Stimulated activated CD8-positive, alpha-beta memory T cell treated with anti-CD3 and anti-CD28 coated beads, Interleukin-15, amount 100 ng/mL, for 48 hours (primary cell): ENCODE measurements at places on chromosomes 1 and 21.

DNA sequence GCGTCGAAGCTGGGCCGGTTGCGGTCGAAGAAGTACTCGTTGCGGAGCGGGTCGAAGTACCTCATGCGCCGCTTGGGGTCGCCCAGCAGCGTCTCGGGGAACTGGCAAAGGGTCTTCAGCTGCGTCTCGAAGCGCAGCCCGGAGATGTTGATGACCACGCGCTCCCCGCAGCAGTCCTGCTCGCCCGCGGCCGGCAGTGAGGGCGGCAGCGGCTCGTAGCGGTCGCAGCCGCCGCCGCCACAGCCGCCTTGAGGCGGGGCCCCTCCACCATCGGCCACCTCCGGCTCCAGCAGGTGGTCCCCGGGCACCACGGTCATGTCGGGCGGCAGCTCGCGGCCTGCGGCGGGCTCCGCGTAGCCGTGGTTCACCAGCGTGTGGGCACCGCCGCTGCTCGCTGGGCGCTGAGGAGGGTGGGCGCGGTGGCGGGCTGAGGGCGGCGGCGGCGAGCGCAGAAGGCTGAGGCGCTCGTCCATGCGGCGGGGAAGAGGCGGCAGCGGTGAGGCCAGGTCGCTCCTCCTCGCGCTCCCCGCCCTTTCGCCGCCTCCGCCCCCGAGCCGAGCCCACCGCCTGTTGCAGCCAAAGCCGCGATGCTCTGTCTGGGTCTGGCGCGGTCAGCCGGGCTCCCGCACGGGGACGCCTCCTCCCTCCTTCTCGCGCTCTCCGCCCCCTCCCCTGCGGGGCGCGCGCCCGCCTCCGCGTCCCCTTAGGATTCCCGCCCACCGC lies at the start of gene KCNA3:
Gene KCNA3, minus strand, starts transcription at position 604 of the 723 bp plus-strand sequence. Its CDS starts 131 bp downstream, at position 473.
- peak; percentile 57 for DNase-seq

GRCh38 chr1:216176970-216177369 lies 246.3 kb downstream of the USH2A start:
- DNase-seq: no peak

GRCh38 chr1:185732951-185733350 lies 1.2 kb upstream of the HMCN1 start:
- no peak for DNase-seq

DNA sequence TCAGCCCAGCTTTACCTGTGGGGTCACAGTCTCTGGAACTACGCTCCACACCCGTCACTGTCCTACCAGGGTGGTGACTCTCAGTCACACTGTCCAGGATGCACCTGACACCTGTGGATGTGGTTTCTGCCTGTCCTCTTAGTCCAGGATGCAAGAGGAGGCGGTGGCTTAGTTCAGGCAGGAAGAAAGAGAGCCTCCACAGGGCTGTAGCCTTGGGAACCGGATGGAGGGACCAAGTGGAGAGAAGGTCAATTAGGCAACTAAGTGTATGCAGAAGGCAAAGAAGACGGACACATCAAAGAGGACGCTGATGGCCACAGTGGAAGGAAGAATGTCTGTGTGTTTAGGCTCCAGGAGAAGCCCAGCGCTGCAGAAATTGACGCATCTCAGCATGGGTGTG lies 153.9 kb upstream of the IRF2BP2 start:
- DNase-seq: no peak

DNA sequence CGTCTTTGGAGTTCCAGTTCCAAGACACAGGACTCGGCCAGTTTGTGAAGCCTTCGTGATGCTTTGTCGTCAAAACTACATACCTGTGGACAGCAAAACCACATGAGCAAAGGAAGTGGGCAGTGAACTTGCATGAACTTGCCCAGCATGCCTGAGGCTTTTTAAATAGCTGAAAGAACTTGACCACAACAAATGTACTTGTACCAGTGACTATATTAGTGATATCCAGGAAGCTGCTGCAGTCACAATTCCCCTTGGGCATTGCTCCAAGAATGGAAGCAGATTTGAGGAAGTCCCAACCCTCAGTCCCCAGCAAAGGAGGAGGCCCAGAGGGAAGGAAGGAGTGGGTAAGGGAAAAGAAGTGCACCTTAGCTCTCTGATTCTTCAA lies 2.6 kb downstream of the FUCA1 start:
- no peak for DNase-seq

GRCh38 chr1:160366731-160367515 lies at the start of gene NHLH1:
TSS of gene NHLH1 (plus strand) at chr1:160367071. CDS start at chr1:160370732, 3,661 bp downstream.
- no peak for DNase-seq

DNA sequence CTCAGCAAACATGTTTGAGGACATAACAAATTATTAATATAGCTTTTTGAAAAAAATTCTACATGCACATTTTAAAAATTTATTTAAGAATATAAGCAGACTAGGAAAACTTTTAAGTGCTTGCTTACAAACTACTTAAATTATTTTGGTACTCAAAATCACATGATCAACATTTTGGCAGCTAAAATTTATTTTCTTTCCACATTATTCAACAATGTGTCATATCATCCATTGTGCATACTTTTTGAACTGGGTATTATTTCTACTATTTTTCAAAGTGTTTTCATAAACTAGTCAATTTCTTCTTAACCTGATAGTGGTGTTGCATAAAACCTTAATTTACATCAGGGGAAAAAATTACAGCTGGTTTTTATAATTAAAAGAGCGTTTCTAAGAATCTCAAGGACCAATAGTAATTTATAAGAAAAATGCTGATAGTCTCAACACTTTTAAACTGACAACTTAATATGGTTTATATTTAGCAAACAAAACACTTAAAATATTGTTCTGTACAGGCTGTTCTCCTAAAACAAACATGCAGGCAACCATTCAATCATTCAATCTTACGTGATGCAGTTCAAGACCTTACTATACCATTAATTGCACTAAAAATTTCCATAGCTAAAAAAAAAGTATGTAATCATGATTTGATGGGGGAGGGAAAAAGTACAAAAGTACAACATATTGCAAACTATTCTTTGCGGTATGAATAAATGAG lies 105.0 kb downstream of the GPATCH2 start:
- no peak for DNase-seq

GRCh38 chr21:34363733-34364132 lies at the start of gene KCNE2:
TSS of gene KCNE2 (plus strand) at chr21:34364006. CDS start at chr21:34370479, 6,473 bp downstream.
- DNase-seq: no peak

GRCh38 chr1:5456090-5456811 lies 536.0 kb downstream of the NPHP4 start:
- DNase-seq: no peak

- no peak for DNase-seq
Measured at GRCh38 chr1:54487571-54488050, 60.4 kb upstream of the ACOT11 start.

DNA sequence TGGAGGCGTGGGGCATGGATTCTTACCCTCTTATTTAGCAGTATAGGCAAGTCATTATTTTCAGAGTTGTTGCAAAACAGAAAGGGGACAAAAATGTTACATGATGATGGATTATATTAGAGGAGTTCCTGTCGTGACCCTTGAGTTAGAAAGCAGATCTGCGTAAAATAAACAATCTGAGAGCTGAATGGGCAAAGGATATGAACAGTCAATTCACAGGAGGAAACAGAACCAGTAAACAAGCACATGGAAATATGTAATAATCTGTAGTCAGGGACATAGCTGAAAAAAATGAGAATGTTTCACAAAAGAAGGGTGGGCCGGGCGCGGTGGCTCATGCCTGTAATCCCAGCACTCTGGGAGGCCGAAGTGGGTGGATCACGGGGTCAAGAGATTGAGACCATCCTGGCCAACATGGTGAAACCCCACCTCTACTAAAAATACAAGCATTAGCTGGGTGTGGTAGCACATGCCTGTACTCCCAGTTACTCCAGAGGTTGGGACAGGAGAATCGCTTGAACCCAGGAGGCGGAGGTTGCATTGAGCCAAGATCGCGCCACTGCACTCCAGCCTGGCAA lies 20.9 kb downstream of the RCAN1 start:
- DNase-seq: no peak

GRCh38 chr1:23964790-23965740 lies 5.4 kb downstream of the PNRC2 start:
- no peak for DNase-seq

DNA sequence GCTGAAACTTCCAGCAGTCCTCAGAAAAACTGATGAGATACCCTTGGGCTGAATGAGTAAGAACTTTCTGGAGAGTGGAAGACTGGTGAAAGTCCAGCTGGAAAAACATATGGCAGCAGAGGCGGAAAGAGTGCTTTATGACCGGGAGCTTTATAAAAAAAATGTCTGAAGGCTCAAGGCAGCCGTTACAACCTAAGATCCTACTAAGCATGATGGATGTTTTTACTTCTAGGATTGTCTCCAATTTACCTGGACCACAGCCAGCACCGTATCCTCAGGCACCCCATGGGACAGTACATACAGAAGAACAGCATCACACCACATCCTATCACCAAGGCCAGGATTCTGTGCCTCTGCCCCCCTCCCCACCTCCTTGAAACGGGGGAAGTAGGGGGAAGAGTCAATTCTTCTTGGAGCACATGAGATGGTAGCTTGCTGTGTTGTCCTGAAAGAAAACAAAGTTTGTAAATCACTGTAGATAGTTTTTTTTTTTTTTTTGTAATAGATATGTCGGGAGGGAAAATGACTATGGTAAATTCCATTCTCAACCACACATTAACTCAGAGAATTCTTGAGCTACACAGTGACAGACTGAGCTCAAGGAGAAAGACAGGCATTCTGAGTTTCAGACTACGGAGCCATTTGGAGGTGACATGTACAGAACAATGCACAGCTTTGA lies 11.8 kb upstream of the IRF2BP2 start:
- no peak for DNase-seq

DNA sequence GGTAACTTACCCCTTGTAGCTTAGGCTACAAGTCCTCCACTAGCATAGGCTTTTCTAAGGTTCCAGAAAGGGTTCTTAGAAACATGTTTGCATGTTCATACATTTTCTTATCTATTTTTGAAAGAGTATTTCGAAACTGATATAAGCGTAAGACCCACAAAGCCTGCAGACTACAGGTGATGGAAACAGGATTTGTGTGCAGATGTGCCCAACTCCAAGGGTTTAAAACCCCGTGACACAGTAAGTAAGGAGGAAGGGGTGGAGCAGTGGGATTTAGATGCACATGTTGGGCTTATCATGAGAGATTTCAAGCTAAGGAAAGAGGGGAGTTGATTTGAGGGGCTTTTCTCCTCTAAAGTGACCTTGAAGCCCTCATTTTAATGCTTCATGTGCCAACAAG lies 164.7 kb downstream of the LTN1 start:
- no peak for DNase-seq

DNA sequence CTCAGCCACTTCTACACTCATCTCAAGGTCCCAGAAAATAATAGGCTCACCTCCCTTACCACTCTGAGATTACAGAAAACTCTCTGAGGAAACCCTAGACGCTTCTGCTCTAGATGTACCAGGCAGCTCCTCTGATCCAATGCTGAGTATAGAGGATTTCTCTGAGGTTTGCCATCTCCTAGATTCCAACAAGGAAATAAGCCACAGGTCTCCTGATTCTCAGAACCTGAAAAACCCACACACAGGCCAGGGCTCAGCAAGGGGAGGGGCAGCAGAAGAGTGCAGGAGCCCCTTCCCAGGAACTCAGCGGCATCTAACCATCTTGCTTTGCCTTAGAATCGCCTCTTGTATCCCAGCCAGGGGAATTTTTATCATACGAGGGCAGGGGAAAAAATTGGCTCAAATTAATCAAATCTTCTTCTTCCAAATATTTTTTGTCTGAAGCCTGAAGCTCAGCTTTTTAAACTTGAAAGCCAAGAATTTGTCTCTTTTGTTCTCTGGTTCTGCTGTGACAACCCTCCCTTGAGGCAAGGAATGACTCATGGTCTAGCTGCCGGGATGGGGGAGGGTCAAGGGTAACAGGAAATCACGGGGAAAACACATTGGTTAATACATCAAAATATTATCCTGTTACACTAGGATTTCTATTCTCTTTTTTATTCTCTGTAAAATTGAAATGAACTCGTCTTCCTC lies 30.8 kb downstream of the GORAB start:
- peak; percentile 10 for DNase-seq

DNA sequence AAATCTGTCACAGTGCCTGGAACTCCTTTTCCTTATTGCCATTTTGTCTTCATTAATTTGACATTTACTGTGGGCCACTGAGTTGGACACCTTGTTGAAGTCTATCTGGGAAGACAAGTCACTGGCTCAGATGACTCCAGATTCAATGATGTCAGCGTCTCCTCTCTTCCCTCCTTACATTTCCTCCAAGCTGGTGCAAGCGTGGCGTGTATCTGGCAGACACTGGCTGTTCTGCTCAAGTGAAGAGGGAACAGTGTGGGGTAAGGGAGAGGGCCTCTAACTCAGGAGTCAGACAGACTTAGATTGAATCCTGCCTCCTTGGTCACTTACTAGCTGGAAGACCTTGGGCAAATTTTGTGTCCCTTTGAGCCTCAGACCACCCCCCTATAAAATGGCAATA lies 8.7 kb upstream of the ZNF691 start:
- no peak for DNase-seq

GRCh38 chr1:85121744-85122143 lies 73.4 kb upstream of the MCOLN3 start:
- no peak for DNase-seq

- no peak for DNase-seq
Measured at GRCh38 chr1:207972337-207972736, 61.4 kb upstream of the CD34 start.

GRCh38 chr21:18248171-18248570 lies 3.5 kb downstream of the CHODL start:
- DNase-seq: no peak

GRCh38 chr1:228753287-228753686 lies 18.0 kb downstream of the RHOU start:
- DNase-seq: no peak

- DNase-seq: no peak
Measured at GRCh38 chr1:184691719-184692324, 62.8 kb downstream of the EDEM3 start.

GRCh38 chr1:40151457-40152079 lies 9.6 kb upstream of the RLF start:
- DNase-seq: no peak

- no peak for DNase-seq
Measured at GRCh38 chr1:76038287-76039004, 36.1 kb upstream of the ST6GALNAC3 start.

DNA sequence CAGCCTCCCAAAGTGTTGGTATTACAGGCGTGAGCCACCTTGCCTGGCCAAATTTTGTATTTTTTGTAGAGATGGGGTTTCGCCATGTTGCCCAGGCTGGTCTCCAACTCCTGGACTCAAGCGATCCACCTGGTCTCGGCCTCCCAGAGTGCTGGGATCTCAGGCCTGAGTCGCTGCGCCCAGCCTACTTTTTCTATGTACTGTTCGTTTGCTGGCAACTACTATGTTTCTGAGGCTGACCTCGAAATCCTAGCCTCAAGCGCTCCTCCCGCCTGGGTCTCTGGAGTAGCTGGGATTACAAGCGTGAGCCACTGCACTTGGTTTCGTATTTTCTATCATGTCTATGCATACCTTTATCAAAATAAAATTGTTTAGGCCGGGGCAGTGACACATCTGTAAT lies 675 bp upstream of the TEKT2 start:
- DNase-seq: no peak
